Adipocyte (in vitro differentiated cells): ENCODE measurements at places on chromosomes 16 and 17.

- DNase-seq, result peak; percentile 59
These were observed 2.0 kb upstream of the KRT38 start for GRCh38 chr17:41442739-41443138.

DNA sequence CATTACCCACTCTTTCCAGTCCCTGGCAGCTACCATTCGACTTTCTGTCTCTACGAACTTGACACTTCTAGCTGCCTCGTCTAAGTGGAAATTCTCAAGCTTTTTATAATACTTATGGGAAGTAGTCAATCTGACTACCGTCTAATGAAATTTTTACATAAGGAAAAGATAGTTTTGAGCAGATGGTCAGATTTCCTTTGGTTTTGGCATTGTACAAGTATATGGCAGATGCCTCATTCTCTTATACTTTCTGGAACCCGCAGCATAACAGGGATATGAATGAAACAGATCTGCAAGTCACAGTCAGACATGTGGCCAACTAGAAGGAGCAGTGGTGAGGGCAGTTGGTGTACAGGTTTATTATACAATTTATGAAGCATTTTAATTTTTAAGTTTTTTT lies 146.0 kb downstream of the PITPNC1 start:
- DNase-seq, result no peak

- DNase-seq, result peak; percentile 61
These were observed 768 bp upstream of the TBX6 start for GRCh38 chr16:30092373-30093010.

DNA sequence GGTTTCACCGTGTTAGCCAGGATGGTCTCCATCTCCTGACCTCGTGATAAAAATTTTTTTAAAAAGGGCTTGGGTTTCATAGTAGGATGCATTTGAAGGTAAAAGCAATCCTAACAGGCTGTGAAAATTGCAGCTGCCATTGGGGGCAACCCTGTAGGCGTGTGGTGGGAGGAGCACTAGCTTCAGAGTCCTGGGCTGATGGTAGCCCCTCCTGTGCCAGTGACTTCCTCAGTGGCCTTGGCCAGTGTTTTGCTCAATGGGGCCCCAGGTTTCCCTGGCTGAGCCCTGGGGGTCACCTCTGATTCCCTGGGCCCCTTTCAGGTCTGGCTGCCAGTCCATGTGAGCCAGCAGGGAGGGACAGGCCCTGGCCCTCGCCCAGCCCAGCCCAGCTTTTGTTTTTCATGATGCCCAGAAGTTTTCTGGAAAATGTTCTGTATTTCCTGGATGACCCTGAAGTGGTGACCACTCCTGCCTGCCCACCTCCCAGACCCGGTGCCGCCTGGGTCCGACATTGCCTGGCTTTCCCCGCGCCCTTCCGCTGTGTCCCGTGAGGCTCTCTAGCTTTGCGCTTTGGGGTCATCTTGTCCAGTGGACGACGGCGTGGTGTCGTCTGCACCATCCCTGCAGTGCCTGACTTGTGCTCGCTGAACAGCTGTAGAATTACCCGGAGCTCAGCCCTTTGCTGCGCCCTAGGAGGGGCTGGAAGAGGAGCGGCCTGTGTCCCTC lies 9.4 kb downstream of the MGRN1 start:
- no peak for DNase-seq

DNA sequence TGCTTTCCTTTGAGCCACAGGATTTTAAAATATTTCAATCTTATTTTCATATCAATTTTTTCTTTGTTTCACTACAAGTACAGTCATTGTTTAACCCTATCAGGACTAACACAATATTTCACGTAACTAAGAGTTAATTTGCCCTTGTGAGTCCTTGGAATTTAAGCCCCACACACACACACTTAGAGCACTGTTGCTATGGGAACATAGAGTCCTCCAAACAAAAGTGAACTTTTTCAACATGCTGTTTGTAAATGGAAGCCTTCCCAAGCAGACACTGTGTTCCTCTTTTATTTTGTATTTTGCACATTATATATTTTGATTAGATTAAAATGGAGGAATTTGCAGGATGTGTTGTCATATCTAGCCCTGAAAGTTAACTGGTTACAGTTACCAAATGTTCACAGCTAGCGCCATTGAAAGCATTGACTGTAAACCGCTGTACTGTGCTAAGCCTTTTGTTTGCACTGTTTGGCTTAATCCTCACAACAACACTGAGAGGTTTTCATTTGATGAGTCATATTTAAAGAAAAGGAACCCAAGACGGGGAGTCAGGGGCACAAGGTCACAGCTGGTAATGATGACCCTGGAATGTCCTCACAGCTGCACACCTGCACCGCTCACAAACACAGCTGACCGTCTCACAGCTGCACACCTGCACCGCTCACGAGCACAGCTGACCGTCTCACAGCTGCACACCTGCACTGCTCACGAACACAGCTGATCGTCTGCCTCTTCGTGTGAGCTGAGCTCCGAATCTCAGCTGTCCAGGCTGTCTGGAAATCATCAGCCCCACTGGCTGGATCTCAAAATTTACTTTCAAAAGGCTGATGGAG lies 6.3 kb downstream of the HSBP1 start:
- peak; percentile 79 for DNase-seq

DNA sequence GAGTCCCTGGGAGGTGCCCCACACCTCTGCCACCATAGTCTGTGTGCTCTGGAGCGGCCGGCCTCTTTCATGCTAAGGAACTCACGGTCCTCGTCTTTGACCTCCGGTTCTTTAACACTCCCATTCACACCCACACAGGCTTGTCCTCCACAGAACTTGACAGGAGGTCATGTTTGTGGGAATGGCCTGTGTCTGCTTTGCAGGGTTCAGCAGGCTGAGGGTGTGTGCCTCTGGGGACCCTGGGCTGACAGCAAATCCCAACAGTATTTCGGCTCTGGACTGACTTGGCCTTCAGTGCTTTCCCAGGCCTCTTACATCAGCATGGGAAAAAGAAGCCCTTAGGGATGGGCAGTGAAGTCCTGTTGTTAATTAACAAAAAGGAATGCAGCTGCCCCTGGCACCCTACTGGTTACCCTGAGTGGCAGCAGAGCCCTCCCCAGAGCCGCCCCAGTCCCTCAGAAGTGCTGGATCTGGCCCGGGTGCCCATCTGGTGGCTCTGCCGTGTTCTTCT lies 35.4 kb upstream of the ADORA2B start:
- DNase-seq, result no peak

DNA sequence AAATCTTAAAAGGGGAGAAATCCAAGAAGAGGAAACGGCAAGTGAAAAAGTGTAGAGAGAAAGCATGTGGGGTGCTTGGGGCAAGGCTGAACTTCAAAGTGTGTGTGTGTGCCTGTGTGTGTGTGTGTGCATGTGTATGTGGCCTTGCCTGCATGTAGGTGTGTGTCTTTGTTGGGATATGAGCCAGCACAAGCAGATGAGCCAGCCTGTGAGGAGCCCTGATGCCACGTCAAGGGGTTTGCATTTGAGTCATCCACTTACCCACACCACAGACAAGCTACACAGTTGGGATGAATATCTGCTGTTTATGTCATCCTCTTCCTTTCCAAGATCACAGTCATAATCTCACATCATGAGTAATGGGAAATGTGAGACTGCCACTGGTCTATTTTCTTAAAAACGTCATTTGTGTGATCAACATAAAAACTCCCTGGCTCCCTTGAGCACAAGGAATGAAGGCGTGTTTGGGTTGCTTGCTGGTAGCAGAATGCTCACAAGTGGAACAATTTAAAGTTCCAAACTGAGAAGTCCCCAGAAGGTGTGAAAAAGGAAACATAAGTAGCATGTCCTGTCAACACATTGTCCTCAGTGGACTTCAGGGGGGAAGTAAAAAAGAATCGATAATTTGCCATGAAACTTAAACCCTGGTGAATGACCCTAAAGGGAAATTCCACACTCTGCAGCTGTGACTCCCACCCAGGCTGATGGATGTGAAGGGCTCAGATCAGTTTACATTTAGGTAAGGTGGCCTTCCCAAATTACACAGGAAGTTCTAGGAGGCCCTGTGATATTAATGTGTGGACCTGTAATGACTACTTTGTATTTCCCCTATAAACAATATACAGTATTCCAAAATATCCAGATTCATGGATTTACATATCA lies 14.7 kb downstream of the KCTD19 start:
- DNase-seq, result peak; percentile 92
